ENCODE measurements at places on chromosomes 4 and X.

DNA sequence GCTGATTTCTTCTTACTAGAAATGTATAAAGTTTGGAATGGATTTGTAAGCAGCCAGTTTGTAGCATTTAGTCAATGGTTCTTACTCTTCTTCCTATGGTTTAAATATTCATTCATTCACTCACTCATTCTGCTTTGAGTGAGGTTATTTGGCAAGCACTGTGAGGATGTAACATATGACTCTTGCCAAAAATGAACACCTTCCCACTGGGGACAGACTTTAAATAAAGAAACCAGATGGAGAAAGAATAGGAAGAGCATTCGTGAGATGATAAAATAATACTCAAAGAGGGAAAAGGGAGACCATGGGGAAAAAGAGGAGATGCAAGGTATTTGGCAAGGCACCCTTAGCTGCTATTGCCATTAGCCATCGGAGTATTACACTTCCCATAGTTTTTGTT lies 586.1 kb downstream of the ADGRL3 start:
- H3K4me1 ChIP-seq, result no peaks in the 10 kb centered on the region
- H3K36me3 ChIP-seq, result no peaks in the 10 kb centered on the region
- no peaks in the 10 kb centered on the region for H3K27me3 ChIP-seq
- H3K4me3 ChIP-seq, result no peak overlapping the region
- no peak overlapping the region for H3K27ac ChIP-seq

DNA sequence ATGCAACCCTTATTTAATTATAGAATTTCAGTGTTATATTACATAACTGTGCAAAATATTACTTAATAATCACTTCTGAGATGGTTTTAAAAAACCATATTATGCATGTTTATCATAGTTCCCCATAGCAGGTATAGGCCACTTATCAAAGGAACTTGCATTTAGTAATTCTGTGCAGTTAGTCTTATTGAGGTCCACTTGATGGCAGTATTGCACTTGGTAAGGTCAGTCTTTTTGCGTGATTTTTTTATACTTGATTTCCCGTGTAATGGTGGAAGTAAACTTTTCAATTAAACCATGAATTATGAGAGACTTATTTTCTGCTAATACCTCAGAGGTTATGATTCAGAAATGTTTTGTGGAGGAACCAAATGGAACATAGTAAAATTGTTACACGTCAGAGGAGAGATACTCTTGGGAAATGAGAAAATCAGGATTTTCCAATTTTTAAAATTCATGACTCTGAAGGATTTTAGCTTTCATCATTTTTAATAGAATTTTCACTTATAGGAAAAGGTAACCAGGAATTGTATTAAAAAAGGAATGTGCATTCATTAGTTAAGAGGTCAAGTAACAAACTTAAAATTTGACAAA lies 230.0 kb downstream of the CCSER1 start:
- H3K4me1 ChIP-seq, result no peaks in the 10 kb centered on the region
- no peaks in the 10 kb centered on the region for H3K36me3 ChIP-seq

GRCh38 chr4:37531151-37531550 lies 155.0 kb downstream of the RELL1 start:
- no peak for DNase-seq
- H3K4me1 ChIP-seq, result no peaks in the 10 kb centered on the region
- H3K27ac ChIP-seq, result no peak overlapping the region
- no peaks in the 10 kb centered on the region for H3K27me3 ChIP-seq
- H3K4me3 ChIP-seq, result no peak overlapping the region

DNA sequence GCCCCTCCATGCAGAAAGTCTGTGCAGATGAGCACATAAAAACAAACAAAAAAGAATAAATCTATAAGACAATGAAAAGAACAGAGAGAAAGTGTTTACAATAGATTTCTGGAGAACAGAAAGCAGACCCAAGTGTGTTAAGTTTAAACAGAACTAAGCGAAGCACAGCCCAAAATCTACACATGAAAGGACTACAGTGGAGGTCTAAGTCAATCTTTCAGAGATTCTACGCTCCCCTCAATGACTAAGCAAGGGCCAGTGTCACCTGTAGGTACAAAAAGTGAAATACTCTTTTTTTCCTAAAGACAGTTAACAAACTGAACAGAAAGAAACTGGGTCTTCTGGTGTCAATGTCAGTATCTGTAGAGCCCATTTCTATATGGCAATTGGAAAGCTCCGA lies 18.2 kb downstream of the CLOCK start:
- DNase-seq, result no peak
- H3K36me3 ChIP-seq, result no peaks in the 10 kb centered on the region
- H3K4me1 ChIP-seq, result no peaks in the 10 kb centered on the region
- no peak overlapping the region for H3K4me3 ChIP-seq
- H3K27ac ChIP-seq, result no peak overlapping the region

DNA sequence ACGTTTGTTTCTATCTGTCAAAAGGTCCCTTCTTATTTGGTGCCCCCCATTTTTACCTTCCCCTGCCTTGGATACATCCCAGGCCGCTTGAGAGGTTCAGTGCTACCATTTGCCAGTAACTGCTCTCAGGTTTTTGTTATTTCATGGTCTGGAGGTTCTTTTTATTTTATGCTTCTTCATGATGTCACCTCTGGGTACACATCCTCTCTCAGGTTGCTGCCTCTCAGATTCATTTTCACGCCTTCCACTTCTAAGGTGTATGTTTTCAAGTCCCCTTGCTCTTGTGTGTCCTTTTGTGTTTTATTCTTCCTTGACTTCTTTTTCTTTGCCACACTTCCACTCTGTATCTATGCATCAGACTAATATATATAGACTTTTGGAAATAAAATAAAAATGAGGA lies 640.1 kb upstream of the AADAT start:
- H3K27ac ChIP-seq, result no peak overlapping the region
- no peak overlapping the region for H3K4me3 ChIP-seq
- no peaks in the 10 kb centered on the region for H3K27me3 ChIP-seq
- no peaks in the 10 kb centered on the region for H3K4me1 ChIP-seq

GRCh38 chr4:73080789-73081188 lies 11.3 kb upstream of the COX18 start:
- H3K4me3 ChIP-seq, result no peak overlapping the region
- H3K4me1 ChIP-seq, result no peaks in the 10 kb centered on the region
- H3K36me3 ChIP-seq, result peaks cover 89% of the 10 kb centered on the region
- no peak for DNase-seq
- no peak overlapping the region for H3K27ac ChIP-seq
- no peaks in the 10 kb centered on the region for H3K27me3 ChIP-seq

DNA sequence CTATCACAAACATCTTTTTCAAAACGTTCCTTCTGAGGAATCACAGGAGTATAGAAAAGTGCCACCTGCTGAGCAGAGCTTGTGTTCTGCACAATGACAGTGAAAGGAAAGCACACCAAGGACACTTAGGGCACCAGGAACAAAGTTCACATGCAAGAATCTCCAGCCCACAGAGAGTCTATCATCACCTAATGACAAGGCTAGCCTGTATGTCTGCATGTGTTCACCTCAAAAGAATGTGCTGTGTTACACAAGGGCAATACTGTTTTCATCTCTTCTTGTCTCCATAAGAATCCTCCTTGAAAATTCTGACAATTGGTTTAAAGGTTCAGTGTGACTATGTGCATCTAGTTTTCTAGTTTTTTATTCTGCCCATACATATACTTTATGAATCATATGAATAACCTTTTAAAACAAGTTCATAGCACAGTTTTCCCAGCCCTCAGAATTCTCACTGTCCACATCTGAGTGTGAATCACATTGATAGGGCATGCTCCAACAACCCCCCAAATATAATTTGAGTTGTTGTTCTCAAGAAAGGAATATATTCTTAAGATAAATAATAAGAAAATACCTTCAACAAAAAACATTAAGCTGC lies 118.0 kb downstream of the PWWP3B start:
- H3K27me3 ChIP-seq, result peaks cover 20% of the 10 kb centered on the region
- no peaks in the 10 kb centered on the region for H3K36me3 ChIP-seq
- DNase-seq, result no peak
- no peak overlapping the region for H3K27ac ChIP-seq
- no peak overlapping the region for H3K4me3 ChIP-seq

DNA sequence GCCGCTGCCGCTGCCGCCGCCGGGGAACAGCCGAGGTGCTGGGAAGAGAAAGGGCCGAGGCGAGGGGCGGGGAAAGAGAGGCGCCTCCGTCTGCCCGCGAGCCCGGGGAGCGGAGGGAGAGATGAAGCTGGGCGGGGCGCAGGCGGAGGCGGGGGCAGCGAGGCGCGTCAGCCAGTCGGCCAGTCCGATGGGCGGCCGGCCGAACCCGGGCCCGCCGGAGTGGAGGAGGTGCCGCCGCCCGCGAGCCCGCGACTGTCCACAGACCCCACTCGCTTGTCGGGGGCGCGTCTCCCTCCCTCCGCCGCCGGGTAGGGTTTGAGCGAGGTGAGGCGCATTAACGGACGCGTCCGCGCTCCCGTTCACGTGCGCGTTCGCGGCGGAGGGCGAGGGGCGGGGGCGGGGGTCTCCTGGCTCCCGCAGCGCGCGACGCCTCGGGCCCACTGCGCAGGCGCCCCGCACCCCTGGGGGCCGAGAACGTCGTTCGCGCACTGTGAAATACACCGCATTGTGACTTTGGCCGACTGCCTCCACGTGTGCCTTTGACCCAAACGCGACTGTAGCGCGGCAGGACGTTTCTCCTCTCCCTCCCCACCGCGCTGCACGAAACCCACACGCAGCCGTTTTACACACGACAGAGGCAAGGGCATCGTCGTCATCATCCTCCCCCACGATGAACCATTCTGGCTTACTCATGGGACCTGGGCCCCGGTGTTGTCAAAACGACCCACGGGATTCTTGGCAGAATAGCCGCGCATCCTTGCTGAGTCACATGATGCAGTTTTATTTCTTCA lies at the start of gene NUDT11:
TSS of gene NUDT11 (minus strand) at position 92 of the 791 bp plus-strand sequence. CDS start 148 bp downstream, outside the sequence.
- H3K27me3 ChIP-seq, result peaks cover 38% of the 10 kb centered on the region
- H3K4me3 ChIP-seq, result peak within 1 kb of the TSS; percentile 36
- no peaks in the 10 kb centered on the region for H3K36me3 ChIP-seq
- H3K4me1 ChIP-seq, result no peaks in the 10 kb centered on the region

DNA sequence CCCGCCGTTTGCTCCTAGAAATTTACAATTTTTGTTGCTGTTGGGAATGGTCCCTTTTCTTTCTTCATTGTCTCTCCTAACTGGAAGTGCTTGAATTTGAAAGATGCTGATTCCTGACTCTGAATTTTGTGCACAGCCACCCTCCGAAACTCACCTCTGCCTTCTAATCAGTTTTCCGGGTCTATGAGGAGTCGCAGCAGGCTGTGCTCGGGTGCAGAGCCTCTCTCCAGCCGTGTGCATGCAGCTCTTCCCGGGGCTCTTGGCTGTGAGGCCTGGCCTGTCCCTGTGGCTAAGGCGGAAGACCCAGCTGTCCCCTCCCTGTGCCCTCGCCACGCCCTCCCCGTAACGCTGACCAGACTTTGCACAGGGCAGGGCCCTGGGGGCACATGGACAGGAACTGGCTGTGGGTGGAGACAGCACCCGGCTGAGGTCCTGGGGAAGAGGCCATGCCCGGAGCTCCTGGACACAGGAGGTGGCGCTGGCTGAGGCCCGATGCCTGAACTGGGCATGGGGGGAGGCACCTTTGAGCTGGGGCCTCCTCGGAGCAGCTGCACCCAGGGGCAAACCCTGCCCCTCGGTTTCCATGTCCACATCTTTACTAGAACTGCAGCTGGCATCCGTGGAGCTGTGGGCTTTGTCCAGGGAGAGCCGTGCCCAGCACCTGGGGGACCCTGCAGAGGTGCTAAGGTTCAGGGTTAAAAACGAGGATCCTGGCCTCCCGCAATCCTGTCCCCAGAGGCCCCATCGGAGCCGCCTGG lies 32.6 kb upstream of the SPON2 start:
- H3K4me1 ChIP-seq, result peaks cover 36% of the 10 kb centered on the region
- H3K36me3 ChIP-seq, result no peaks in the 10 kb centered on the region
- DNase-seq, result no peak

GRCh38 chr4:44447563-44448504 lies 775 bp downstream of the KCTD8 start:
- no peak overlapping the region for H3K27ac ChIP-seq
- no peaks in the 10 kb centered on the region for H3K36me3 ChIP-seq
- peaks cover 85% of the 10 kb centered on the region for H3K27me3 ChIP-seq
- H3K4me3 ChIP-seq, result peak overlapping the region; percentile 47

DNA sequence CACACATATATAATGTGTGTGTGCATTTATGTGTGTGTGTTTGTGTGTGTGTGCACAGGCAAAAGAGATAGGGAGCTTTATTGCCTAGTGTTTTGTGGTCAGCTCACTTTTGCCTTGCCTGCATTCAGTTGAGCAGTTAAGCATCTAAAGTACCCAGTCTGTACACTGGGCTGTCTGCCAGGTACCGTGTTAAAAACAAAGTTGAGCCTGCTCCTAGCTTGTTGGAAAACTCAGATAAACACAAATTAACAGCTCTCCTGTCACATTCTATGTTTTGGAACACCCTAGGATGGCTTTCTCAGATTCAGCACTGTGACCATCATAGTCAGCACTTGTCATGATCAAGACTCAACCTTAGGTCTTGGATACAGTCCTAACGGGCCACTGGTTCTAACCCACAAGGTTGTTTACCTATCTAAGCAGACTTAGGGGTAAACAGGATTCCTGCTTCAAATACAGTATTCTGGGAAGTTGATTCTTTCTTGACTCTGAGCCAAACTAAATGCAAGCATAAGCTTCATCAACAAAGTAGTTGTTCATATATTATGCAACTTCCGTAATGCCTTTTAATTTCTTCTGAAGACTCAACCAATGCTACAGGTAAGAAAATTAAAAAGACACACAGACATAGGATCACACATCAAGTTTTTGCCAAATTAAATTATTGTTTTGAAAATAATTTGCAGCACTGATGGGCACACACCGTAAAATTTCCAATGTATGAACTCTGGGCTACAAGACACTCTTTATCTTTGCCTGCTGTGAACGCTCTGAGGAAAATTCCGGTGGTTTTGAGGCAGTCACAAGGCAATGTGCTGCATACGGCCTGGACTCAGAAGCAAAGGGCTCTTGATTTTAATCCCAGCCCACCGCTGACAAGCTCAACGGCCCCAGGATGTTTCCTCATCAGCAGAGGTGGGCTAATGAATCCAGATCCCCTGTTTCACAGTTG lies 11.3 kb upstream of the CD99 start:
- no peak for DNase-seq
- H3K4me1 ChIP-seq, result peaks cover 4% of the 10 kb centered on the region
- H3K27ac ChIP-seq, result no peak overlapping the region
- H3K27me3 ChIP-seq, result no peaks in the 10 kb centered on the region

DNA sequence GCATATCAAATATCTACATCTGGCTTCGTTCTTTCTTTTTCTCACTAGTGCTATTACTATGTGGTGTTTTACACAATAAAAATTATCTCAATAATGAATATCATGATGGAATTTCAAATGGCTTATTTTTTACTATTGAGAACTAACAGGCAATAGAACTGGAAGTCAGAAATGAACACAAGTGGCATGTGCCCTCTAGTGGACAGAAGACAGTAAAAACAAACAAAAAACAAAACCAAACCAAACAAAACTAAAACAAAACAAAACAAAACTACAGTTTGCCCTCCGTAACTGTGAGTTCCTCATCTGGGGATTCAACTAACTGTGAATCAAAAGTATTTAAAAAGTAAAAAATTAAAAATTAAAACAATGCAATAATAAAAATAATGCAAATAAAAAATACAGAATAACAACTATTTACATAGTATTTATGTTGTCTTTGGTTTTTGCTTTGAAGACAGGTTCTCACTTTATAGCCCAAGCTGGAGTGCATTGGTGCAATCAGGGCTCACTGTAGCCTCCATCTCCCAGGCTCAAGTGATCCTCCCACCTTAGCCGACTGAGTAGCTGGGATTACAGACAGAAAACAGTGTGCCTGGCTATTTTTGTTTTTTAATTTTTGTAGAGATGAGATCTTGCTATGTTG lies 195.6 kb upstream of the TACR3 start:
- H3K4me3 ChIP-seq, result no peak overlapping the region
- no peaks in the 10 kb centered on the region for H3K27me3 ChIP-seq
- no peak for DNase-seq
- no peak overlapping the region for H3K27ac ChIP-seq
- H3K36me3 ChIP-seq, result no peaks in the 10 kb centered on the region
